Sigmoid colon (tissue), 7 donors: ENCODE measurements at places on chromosomes 6 and 20. TPM values are rescaled to one million over a fixed set of nuclear protein-coding genes. Genes with fewer than 3 reads are reported as not detected.

Gene TDRD6
- total RNA-seq, result 0.95 TPM

Gene ABHD16B
- total RNA-seq, result not detected

- peak overlapping the region; percentile 50 for H3K4me3 ChIP-seq
- no peaks in the 10 kb centered on the region for H3K27me3 ChIP-seq
- peaks cover 3% of the 10 kb centered on the region for H3K36me3 ChIP-seq
These were observed 9.0 kb upstream of the HSP90AB1 start for GRCh38 chr6:44237813-44238433.

DNA sequence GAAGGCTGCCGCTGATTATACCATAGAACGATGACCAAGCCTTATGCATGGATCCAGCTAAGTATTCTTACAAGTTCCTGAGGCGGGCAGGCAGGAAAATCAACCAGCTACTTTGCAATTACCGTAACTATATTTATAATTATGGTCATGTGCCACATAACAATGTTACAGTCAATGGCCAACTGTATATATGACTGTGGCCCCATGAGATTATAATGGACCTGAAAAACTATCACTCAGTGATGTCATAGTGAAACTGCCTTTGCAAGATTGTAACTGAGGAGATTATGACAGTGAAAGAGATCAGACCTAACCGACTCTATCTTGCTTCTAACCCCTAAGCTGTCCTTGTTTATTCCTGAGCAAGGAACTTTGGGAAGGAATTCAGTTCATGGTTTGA, 33.1 kb upstream of the FAM135A start:
- H3K27me3 ChIP-seq, result no peaks in the 10 kb centered on the region
- no peak for DNase-seq
- H3K4me3 ChIP-seq, result no peak overlapping the region
- no peaks in the 10 kb centered on the region for H3K36me3 ChIP-seq
- H3K27ac ChIP-seq, result no peak overlapping the region
